ENCODE measurements at places on chromosomes 5 and 9. TPM values are rescaled to one million over a fixed set of nuclear protein-coding genes. Genes with fewer than 3 reads are reported as not detected.

DNA sequence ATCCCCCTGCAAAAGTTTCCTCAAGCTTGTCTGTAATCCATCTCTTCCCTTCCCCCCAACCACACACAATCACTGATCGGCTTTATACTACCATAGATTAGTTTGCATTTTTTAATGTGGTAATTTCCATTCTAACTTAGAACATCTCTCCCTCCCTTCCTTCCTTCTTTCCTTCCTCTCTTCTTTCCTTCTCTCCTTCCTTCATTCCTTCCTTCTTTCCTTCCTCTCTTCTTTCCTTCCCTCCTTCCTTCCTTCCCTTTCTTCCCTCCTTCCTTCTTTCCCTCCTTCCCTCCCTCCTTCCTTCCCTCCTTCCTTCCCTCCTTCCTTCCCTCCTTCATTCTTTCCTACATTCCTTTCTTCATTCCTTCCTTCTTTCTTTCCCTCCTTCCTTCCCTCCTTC is 166.2 kb upstream of the MSX2 start:
- no peak for DNase-seq

DNA sequence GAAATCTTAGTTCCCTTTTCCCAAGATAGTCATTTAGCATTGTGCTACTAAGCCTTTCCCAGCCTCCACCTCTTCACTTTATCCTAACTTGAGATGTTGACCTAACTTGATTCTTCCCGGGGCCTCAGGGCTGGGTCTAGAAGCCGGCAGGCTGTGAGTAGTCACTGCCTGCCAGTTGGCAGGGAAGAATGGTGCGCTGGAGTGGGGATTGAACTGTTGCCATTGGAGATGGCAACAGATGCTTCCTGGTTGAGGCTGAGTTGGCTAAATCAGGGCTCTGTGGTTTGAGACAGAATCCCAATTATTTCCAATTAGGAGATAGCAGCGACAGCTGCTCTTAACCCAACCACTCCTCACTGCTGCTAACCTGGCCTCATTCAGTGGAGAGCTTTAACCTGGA is 343.1 kb downstream of the BRINP1 start:
- no peak for DNase-seq

DNA sequence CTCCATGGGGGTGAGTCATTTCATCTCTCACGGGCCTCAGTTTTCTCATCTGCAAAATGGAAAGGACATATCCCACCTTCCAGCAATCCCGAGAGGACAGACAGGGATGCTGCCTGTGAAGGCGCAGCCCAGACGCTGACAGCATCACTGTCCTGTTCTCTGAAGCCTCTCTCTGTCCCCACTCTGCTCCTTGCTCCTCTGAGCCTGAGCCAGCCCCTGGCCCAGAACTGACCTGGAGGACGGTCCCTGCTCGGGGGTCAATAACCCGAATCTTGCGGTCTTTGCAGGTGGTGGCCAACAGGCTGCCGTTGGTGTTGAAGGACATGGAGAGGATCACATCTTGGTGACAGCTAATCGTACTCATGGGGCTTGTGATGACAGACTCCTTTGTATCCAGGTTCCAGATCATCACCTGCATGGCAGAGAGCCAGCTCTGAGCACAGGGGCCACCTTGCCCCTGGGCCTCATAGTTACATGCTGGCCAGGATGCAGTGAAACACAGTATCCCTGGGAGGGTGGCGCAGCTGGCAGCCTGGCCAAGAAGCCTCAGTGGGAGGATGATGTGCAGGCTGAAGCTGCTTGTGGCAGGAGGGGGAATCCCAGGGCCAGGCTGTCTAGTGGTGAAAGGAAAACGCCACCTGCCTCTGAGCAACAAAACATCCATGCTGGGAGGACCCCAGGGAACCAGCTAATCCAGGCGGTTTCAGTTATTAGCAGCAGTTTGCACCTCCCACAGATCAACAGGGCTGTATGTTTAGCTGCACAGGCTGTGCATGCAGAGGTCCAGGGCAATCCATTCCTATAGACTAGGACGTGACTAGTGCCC is 14.0 kb upstream of the TRIM14 start:
- no peak for DNase-seq

Gene FOXD4L3
- total RNA-seq: not detected
